ENCODE measurements at places on chromosomes 6 and 20.

GRCh38 chr6:141562186-141562811, 570.4 kb upstream of the GJE1 start:
- DNase-seq = peak; percentile 1

DNA sequence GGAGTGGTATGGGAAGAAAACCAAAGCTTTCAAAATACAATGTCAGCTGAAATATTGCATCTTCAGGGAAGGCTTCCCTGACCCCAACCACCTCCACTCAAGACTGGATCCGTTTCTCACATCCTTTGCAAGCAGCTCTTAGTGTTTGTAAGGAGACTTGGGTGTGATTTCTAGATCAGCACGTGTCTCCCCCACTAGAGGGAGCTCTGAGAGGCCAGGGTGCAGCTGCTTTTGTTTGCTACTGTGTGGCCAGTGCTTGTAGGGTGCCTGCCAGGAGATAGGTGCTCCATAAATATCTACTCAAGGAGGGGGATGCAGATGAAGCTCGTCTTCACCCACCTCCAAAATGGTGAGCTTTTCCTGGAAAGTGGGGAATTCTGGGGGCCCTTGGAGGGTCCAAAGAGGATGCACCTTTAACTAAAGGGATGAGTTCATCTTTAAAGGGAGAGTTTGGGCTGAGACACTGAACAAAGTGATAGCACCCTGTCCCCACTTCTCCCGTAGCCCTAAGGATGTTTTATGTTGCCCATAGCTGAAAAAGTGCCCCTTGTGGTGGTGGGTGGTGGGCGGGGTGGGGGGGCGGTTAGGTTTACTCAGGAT, 52.6 kb upstream of the MAFB start:
- no peak for DNase-seq

DNA sequence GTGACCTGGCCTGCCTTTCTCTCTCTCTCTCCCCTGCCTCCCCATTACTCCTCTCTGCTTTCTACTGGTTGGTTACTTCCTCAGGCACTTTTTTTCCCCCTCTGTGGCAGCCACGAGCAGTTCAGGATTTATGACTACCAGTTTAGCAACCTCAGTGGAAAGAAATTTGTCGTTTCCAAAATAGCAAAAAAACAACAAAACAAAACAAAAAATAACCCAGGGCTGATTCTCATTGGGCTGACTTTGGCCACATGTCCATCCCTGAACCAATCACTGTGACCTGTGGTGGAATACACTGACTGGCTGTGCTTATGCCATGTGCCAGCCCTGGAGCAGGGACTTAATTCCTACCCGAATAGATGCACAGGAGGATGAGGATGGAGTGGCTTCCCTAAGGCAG, 137.4 kb downstream of the TFAP2C start:
- no peak for DNase-seq

DNA sequence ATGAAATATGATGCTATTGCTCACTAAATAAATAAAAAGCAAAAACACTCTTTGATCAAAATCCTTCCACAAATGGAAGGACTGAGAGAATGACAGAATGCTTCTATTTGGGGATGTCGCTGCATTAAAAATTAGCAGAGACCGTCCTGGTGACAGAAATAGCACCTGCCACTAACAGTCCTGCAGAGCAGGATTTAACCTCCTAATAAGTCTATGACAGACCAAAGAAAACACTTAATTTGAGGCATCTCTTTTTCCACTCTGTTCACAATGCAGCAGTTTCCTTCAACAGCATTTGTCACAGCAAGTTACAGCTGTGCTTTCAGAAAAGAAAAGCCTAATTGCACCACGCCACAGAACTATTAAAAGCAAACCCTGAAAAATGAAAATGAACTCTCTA, 140.6 kb upstream of the BEND6 start:
- DNase-seq = no peak

DNA sequence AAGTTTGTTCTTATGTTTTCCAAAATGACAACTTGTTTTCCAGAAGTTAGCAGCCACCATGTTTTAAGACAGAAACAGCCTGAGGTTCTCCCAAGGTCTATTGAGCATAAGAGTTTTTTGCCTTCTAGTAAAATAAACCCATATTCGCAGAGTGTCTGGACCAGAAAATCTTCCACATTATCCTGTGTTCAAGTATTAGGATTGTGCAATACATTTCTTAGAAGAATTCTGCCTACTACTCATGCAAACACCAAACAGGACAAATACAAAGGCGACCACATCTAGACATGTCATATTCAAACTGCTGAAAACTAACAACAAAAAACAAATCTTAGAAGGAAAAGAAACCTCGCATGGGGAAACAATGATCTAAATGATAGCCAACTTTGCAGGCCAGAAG, 145.4 kb upstream of the AHI1 start:
- DNase-seq = no peak

DNA sequence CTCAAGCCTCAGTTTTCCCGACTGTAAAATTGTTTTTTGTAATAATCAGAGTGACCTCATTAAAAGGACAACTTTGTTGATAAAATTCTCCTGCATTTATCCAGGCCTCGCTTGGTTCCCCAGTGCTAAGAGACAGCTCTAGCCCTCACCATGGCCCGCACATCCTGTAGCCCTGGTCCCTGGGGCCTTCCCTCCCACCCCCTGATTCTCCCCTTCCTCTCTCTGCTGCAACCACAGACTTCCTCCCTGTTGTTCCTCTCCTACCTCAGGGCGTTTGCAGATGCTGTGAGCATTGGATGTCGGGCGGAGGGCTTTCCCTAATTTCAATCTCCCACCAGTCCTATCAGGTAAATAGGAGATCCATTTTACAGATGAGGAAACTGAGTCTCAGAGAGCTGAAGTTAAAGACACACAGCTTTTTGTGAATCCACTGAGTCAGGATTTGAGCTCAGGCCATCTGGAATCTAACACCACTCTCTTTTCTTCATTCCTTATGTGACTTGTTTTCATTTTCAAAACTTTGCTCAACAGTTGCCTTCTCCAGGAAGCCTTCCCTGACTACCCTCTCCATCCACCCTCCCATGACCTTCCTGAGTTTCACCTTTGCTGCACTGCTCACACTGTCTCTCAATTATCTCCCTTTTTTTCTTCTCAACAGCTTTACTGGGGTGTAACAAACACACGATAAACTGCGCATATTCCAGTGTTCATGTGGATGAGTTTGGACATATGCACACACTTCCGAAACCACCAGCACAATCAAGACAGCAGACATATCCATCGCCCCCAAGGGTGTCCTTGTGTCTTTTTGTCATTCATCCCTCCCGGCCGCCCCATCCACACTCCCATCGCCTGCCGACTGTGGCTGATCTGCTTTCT, 107.1 kb downstream of the CEBPB start:
- DNase-seq = no peak

DNA sequence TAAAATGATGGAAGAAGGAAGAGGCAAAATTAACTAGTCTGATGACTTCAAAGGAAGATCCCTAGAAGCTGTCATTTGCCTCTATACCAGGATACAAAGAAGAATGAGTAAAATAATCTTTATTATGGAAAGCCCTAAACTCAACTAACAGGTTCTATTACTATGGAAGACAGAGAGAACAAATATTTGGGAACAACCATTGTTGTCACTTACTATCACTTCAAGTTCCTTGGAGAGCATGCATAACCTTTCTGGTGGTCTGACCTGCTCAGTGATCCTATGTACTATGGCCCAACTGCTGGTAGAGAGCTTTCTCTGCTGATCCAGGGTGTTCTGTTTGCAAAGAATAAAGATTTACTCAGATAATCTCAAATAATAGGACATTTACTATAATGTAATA, 62.8 kb upstream of the TASP1 start:
- no peak for DNase-seq

- no peak for DNase-seq
Observed at GRCh38 chr20:14622796-14623195, 285.4 kb upstream of the FLRT3 start.

DNA sequence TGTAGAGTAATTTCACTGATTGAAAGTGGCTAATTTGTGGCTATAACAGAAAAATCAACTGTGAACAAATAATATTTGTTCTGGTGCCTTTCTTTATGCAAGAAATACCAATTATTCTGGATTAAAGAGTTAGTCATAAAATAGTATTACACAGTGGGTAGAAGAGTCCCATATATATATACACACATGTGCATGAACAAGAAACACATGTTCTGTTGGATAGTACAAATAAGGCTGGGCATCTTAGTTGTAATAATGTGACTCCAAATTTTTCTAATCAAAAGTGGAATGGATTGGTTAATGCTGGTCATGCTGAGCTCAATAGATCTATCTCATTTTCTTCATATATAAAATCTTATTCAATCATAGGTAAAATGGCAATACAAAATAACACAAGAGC, 179.4 kb downstream of the OGFRL1 start:
- DNase-seq = no peak

All from stimulated activated CD4-positive, alpha-beta T cell treated with anti-CD3 and anti-CD28 coated beads, TNF-alpha, amount 100 ng/mL, for 4 hours (primary cell).